ENCODE measurements at places on chromosomes 12 and 14.

- no peak for DNase-seq
- H3K4me3 ChIP-seq: no peak overlapping the region
- no peak overlapping the region for H3K27ac ChIP-seq
- H3K27me3 ChIP-seq: no peaks in the 10 kb centered on the region
Measured at GRCh38 chr12:88416786-88417185, 163.5 kb downstream of the KITLG start.

GRCh38 chr12:91990525-91990924 is 155.1 kb downstream of the BTG1 start:
- DNase-seq: no peak
- H3K27me3 ChIP-seq: no peaks in the 10 kb centered on the region
- H3K27ac ChIP-seq: peak overlapping the region; percentile 56
- peaks cover 29% of the 10 kb centered on the region for H3K4me1 ChIP-seq

GRCh38 chr14:74377976-74378690 is 29.9 kb downstream of the VRTN start:
- DNase-seq: no peak
- H3K27me3 ChIP-seq: peaks cover 23% of the 10 kb centered on the region
- no peak overlapping the region for H3K27ac ChIP-seq
- H3K36me3 ChIP-seq: peaks cover 1% of the 10 kb centered on the region
- H3K4me3 ChIP-seq: no peak overlapping the region

GRCh38 chr14:105155681-105156413 is 12.7 kb downstream of the JAG2 start:
- H3K4me3 ChIP-seq: no peak overlapping the region
- peaks cover 9% of the 10 kb centered on the region for H3K27me3 ChIP-seq
- no peak for DNase-seq
- no peaks in the 10 kb centered on the region for H3K4me1 ChIP-seq
- H3K27ac ChIP-seq: no peak overlapping the region

DNA sequence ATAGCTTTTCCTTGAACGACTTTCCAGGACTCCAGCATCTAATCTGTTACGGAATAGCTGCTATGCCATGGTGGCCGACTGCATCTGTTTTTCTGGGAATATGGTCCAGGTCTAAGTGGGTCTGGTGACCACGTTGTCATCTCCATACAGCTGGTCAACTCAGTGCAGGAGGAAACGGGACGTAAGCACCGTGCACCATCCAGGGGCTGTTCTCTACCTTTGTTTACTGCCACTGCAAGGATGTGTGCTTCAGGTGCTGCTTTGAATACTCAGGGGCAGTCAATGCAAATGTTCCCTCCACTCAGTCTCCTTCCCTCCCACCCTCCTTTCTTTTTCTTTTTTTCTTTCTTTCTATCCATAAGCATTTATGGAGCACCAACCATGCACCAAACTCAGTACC is 648.2 kb downstream of the VRK1 start:
- H3K27me3 ChIP-seq: no peaks in the 10 kb centered on the region
- H3K4me3 ChIP-seq: no peak overlapping the region
- H3K36me3 ChIP-seq: peaks cover 2% of the 10 kb centered on the region

- H3K27me3 ChIP-seq: no peaks in the 10 kb centered on the region
- peaks cover 1% of the 10 kb centered on the region for H3K36me3 ChIP-seq
- DNase-seq: no peak
- H3K4me3 ChIP-seq: no peak overlapping the region
- H3K27ac ChIP-seq: no peak overlapping the region
Measured at GRCh38 chr12:56374726-56375597, 12.3 kb upstream of the APOF start.

DNA sequence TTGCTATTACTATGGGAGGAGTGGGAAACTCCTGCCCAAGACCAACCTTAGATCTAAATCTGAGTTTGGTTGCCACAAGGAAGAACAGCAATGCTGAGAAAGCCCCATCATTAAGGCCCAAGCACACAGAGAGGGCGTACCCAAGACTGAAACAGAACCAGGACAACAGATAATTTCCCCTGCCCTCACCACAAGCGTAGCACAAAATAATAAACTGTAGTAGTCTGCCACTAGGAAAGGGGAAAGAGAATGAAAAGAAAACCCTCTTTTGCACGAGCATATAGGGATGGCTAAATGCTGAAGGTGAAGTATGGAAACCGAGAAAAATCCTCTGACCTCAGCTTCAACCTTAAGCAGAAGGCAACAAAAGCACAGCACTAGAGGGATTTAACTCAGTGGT is 76.5 kb upstream of the DHRS4 start:
- H3K4me1 ChIP-seq: no peaks in the 10 kb centered on the region
- no peak overlapping the region for H3K27ac ChIP-seq
- peaks cover 37% of the 10 kb centered on the region for H3K27me3 ChIP-seq
- H3K4me3 ChIP-seq: no peak overlapping the region

- no peaks in the 10 kb centered on the region for H3K4me1 ChIP-seq
- no peak overlapping the region for H3K4me3 ChIP-seq
- DNase-seq: no peak
- H3K27ac ChIP-seq: no peak overlapping the region
Measured at GRCh38 chr12:59847127-59847526, 251.3 kb downstream of the SLC16A7 start.

DNA sequence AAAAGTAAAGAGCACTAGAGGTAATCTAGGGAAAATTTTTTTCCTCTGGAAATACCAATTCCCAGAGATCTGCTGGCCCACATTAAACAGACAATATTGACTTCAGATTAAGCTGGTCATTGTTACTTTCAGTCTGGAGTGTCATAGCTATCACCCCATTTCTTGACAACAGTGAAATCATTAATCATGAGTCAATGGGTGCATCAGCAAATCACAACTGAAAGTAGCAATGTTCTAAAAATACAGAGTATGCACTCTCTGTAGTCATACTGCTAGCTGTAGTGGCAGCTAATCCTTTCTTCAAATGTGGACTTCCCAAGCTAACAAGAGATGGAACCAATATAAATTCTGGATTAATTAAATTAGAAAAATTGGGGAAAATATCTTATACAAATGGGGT is 129.9 kb downstream of the CPNE8 start:
- peaks cover 14% of the 10 kb centered on the region for H3K4me1 ChIP-seq
- peaks cover 1% of the 10 kb centered on the region for H3K36me3 ChIP-seq
- no peak overlapping the region for H3K4me3 ChIP-seq
- H3K27ac ChIP-seq: no peak overlapping the region

DNA sequence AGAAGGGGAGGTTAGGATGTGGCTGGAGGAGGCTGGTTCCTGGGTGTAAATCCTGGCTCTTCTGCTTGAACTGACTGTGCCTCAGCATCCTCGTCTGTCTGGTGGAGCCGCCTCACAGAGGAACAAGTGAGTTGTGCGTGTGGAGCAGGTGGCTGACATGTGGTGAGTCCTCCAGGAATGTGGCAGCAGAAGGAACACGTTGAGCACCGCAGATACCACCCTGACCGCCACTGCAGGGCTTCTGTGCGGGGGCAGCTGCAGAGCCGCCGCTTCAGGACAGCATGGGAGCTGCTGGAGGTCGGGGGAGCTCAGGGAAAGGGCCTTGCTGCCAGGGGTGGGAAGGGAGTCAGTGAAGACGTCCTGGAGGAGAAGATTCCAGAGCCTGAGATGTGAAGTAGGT is 48.9 kb downstream of the TRAF3 start:
- peaks cover 64% of the 10 kb centered on the region for H3K4me1 ChIP-seq
- no peak for DNase-seq
- peak overlapping the region; percentile 18 for H3K4me3 ChIP-seq
- H3K27ac ChIP-seq: peak overlapping the region; percentile 41
- H3K36me3 ChIP-seq: peaks cover 13% of the 10 kb centered on the region

DNA sequence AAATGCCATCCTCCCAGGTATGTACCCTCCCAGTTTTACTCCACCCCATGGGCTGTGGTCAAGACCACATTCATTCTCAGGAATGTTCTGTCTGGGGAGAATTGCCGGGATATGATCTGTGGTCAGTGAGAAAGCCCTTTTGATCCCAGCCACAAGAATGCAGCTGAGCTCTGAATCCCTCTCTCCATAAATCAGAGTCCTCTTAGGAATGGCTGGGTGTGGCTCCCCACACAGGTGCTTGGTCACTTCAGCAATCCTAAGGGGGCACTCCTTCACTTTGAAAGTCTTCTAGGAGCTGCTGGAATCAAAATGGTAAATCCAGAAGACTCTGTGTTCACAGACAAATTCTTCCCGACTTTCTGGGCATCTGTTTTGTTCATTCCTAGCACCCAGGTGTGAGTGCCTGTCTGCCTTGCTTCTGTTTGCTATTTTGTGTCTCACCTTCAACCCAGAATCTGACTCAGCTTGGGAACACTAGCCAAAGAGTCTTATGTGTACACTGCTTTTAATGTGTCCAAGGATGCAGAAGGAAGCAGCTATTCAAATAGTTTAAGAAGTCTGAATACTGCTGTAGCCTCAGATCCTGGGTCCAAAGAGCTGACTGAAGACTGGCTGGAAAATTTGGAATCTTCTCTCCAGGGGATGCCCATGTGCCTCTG is 144.6 kb upstream of the CDKN3 start:
- no peak overlapping the region for H3K27ac ChIP-seq
- H3K27me3 ChIP-seq: peaks cover 30% of the 10 kb centered on the region
- H3K4me3 ChIP-seq: no peak overlapping the region
- DNase-seq: no peak
- H3K36me3 ChIP-seq: no peaks in the 10 kb centered on the region

- DNase-seq: no peak
- no peaks in the 10 kb centered on the region for H3K4me1 ChIP-seq
- H3K36me3 ChIP-seq: peaks cover 1% of the 10 kb centered on the region
- no peaks in the 10 kb centered on the region for H3K27me3 ChIP-seq
- no peak overlapping the region for H3K4me3 ChIP-seq
Measured at GRCh38 chr12:116838365-116838764, 42.9 kb downstream of the HRK start.

GRCh38 chr14:101126731-101127130 is 223.2 kb upstream of the RTL1 start:
- H3K4me1 ChIP-seq: no peaks in the 10 kb centered on the region
- H3K27me3 ChIP-seq: peaks cover 35% of the 10 kb centered on the region
- no peak overlapping the region for H3K27ac ChIP-seq
- no peaks in the 10 kb centered on the region for H3K36me3 ChIP-seq
- DNase-seq: peak; percentile 8
- no peak overlapping the region for H3K4me3 ChIP-seq

DNA sequence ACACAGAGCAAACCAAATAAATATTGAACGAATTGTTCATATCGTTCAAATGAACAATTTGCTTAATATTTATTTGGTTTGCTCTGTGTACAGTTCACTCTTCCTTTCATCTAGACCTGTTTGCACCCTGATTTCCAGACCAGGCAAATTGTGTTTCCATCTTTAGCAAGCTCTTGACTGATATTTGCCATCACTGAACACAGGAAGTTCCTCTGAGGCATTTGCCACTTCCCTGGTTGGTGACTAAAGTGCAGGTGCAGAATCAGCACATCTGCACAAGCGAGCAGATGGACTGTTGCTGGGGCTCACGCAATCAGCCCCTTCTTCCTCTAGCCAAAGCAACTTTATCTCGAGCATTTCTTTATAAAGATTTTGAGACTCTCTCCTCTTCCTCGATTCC is 112.9 kb downstream of the DAAM1 start:
- H3K4me1 ChIP-seq: peaks cover 13% of the 10 kb centered on the region
- no peak overlapping the region for H3K4me3 ChIP-seq
- no peak overlapping the region for H3K27ac ChIP-seq
- no peak for DNase-seq
- peaks cover 1% of the 10 kb centered on the region for H3K36me3 ChIP-seq

DNA sequence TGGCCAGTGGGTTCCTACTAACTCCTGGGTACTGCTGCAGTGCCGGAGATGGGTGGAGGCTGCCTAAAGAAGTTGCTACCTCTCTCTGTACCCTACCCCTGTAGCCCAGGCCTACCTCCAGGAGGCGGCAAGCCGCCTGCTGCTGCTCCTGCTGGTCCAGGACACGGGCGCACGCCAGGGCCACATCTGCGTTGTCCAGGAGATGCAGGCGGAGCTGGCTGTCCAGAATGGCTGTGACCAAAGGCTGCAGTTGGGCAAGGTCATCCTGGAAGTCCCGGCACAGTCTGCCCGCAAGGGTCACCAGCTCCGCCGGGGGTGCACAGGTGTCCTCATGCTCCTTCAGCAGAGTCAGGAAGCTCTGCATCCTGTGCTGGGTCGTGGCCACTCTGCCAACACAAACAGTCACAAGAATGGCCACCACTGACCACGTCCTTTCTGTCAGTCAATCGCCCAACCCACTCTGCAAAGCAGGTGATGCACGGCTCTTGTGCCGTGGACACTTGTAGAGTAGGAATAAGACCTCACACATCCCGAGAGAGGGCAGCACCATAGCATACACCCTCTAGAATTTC is 1.6 kb downstream of the ANHX start:
- peaks cover 21% of the 10 kb centered on the region for H3K27me3 ChIP-seq
- no peaks in the 10 kb centered on the region for H3K4me1 ChIP-seq
- peaks cover 2% of the 10 kb centered on the region for H3K36me3 ChIP-seq
- no peak for DNase-seq
- H3K27ac ChIP-seq: no peak overlapping the region

- no peak overlapping the region for H3K27ac ChIP-seq
- no peak overlapping the region for H3K4me3 ChIP-seq
- H3K27me3 ChIP-seq: peaks cover 20% of the 10 kb centered on the region
Measured at GRCh38 chr12:49909826-49910225, 6.1 kb upstream of the FAIM2 start.

GRCh38 chr12:33052141-33053051 is 155.8 kb upstream of the PKP2 start:
- H3K4me1 ChIP-seq: no peaks in the 10 kb centered on the region
- H3K36me3 ChIP-seq: no peaks in the 10 kb centered on the region
- H3K4me3 ChIP-seq: no peak overlapping the region
- no peaks in the 10 kb centered on the region for H3K27me3 ChIP-seq
- DNase-seq: no peak

DNA sequence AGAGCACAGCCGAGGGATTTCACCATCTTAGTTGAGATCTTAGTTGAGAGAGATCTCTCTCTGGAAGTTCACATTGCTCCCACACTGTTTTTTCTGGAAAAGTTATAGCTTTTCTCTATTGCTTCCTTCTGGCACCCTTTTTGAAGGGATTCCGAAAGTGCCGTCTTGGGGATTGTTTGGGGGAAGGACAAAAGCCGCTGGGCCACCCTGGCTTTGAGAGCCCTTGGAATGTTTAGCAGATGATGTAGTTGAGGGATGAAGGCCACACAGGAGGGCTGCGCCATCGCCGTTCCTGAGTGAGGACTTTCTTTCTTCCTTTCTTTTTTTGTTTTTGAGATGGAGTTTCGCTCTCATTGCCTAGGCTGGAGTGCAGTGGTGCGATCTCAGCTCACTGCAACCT is 17.7 kb downstream of the PLEKHG3 start:
- peak overlapping the region; percentile 76 for H3K4me3 ChIP-seq
- peaks cover 77% of the 10 kb centered on the region for H3K4me1 ChIP-seq
- peak overlapping the region; percentile 68 for H3K27ac ChIP-seq
- no peak for DNase-seq
- H3K36me3 ChIP-seq: peaks cover 1% of the 10 kb centered on the region
- no peaks in the 10 kb centered on the region for H3K27me3 ChIP-seq

- H3K4me3 ChIP-seq: no peak overlapping the region
- DNase-seq: no peak
- no peaks in the 10 kb centered on the region for H3K4me1 ChIP-seq
- no peaks in the 10 kb centered on the region for H3K36me3 ChIP-seq
- peaks cover 20% of the 10 kb centered on the region for H3K27me3 ChIP-seq
- no peak overlapping the region for H3K27ac ChIP-seq
Measured at GRCh38 chr12:95208678-95209077, 8.6 kb downstream of the FGD6 start.
